Effector memory CD8-positive, alpha-beta T cell (primary cell): ENCODE measurements at places on chromosomes 2 and 18.

DNA sequence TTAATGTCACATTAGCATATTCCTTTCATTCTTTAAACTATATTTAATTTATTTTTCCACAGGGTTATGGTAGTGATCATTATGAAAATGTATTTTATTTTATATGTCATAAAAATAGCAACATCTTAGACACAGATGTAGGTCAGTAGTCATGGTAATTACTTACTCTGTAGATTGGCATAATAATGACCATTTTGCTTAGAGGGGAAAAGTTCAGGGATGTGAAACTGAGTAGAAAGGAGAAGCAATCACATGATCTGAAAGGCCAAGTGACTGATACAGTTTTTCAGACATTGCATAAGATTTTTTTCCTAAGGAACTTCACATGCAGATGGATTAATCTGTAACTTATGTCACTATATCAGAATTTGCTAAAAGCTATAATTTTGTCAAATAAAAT is 286.9 kb downstream of the CTNNA2 start:
- H3K27ac ChIP-seq: no peak overlapping the region
- no peak overlapping the region for H3K4me3 ChIP-seq
- no peaks in the 10 kb centered on the region for H3K4me1 ChIP-seq
- H3K27me3 ChIP-seq: no peaks in the 10 kb centered on the region
- no peaks in the 10 kb centered on the region for H3K36me3 ChIP-seq

DNA sequence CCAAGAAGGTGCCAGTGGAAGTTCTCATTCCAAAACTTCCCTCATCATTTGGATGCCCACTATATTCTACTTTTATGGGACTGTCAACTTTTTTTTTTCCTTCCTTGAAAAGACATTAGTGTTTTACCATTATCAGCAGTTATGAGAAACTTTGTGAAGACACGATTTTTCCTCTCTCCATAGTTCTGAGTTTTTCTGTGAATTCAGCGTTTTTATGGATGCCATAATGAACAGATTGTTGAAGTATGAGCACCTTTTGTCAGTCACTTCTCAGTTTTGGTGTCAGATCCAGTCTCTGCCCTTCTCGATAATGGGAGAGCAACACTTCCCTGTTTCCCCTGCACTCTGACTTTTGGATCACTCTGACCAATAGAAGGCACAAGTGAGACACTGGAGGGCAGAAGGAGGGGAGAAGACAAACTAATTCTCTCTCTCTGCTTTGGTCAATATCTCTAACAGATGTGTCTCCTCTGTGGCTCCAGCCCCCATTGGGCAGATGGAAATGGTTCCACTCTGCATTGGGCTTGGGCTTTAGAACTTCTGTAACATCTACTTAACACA is 53.5 kb upstream of the FN1 start:
- no peak for DNase-seq
- no peak overlapping the region for H3K27ac ChIP-seq
- no peak overlapping the region for H3K4me3 ChIP-seq
- H3K4me1 ChIP-seq: no peaks in the 10 kb centered on the region
- H3K36me3 ChIP-seq: no peaks in the 10 kb centered on the region

GRCh38 chr18:24272229-24272525 is 125.4 kb downstream of the OSBPL1A start:
- peak overlapping the region; percentile 72 for H3K4me3 ChIP-seq
- H3K27ac ChIP-seq: no peak overlapping the region
- peaks cover 39% of the 10 kb centered on the region for H3K27me3 ChIP-seq
- H3K4me1 ChIP-seq: peaks cover 2% of the 10 kb centered on the region
- peaks cover 4% of the 10 kb centered on the region for H3K36me3 ChIP-seq
- no peak for DNase-seq

- no peaks in the 10 kb centered on the region for H3K4me1 ChIP-seq
- no peaks in the 10 kb centered on the region for H3K36me3 ChIP-seq
- H3K27ac ChIP-seq: no peak overlapping the region
- no peak for DNase-seq
Measured at GRCh38 chr2:200797242-200797770, 14.4 kb upstream of the BZW1 start.

GRCh38 chr2:158380746-158381145 is 75.8 kb downstream of the CCDC148 start:
- no peak for DNase-seq
- peaks cover 24% of the 10 kb centered on the region for H3K27me3 ChIP-seq
- H3K4me1 ChIP-seq: no peaks in the 10 kb centered on the region
- no peak overlapping the region for H3K4me3 ChIP-seq
- H3K27ac ChIP-seq: no peak overlapping the region
- H3K36me3 ChIP-seq: no peaks in the 10 kb centered on the region

DNA sequence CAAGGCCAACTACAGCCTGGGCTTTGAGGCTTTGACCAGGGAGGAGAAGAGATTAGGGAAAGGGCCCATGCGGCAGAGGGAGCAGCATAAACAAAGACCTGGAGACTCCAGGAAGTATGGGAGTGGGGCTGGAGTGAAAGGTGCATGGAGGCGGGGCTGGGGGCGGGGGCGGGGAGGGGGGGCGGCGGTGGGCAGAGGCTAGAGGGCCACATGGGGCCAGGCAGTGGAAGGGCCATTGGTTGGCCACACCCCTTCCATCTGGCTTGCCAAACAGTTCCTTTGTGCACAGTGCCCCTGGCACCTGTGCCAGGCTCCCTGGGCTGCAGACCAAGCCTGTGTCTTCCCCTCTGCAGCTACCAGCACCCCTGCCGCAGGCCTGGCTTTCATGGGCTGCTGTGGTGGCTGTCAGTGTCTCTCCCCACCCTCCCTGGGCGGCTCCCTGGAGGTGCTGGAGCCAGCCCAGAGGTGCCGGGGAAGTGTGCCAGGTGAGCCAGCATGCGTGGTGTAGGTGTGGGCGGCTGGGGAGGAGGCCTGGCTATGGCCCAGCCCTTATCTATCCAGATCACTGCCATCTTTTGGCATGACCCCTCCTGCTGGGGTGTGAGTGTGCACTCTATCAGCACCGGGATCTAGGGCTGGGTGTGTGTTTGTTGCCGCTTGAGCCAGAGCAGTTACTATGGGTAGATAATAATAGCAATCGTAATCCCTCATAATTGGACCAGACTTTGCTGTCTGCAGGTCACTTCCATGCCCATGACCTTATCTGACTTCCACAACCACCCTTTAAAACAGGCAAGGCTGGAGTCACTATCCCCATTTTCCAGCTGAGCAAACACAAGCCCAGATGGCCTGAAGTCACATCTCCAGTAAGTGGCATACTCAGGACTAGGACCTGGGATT is 30.5 kb downstream of the DNMT3A start:
- peaks cover 9% of the 10 kb centered on the region for H3K36me3 ChIP-seq
- no peak overlapping the region for H3K4me3 ChIP-seq
- H3K4me1 ChIP-seq: peaks cover 38% of the 10 kb centered on the region

- H3K4me1 ChIP-seq: peaks cover 17% of the 10 kb centered on the region
- peaks cover 38% of the 10 kb centered on the region for H3K36me3 ChIP-seq
- H3K27ac ChIP-seq: peak overlapping the region; percentile 100
Measured at GRCh38 chr2:24971286-24971535, 544 bp downstream of the DNAJC27 start.

DNA sequence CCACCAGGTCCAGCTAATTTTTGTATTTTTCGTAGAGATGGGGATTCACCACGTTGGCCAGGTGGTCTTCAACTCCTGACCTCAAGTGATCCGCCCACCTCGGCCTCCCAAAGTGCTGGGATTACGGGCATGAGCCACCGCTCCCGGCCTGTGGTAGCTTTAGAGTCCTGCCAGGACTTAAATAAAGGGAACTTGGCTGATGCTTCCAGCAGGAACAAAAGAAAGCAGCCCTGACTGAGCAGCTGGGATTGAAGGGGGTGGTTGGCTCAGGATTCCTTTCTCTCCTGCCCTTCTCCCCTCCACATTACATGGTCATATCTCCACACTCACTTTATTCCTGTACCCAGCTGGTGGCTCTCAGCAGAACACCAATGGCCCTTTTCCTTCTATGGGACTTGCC is 20.0 kb downstream of the EFHD1 start:
- H3K4me3 ChIP-seq: no peak overlapping the region
- no peaks in the 10 kb centered on the region for H3K4me1 ChIP-seq
- H3K27me3 ChIP-seq: no peaks in the 10 kb centered on the region
- no peak for DNase-seq
- H3K36me3 ChIP-seq: no peaks in the 10 kb centered on the region

DNA sequence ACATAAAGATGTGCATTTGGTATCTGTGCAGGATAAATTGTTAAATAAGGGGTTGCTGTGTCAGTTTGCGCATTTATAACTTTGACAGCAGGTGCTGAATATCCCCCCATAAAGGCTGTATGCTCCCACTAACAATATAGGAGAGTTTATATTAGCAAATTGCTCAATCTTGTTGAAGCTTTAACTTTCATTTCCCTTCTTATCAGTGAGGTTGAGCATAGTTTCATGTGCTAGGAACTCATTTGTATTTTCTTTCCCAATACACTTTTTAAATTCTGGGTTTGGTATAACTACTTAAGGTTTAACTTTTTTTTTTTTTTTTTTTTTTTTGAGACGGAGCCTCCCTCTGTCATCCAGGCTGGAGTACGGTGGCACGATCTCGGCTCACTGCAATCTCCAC is 89.0 kb downstream of the FAM117B start:
- H3K27ac ChIP-seq: no peak overlapping the region
- no peak overlapping the region for H3K4me3 ChIP-seq
- peaks cover 18% of the 10 kb centered on the region for H3K36me3 ChIP-seq
- no peak for DNase-seq

DNA sequence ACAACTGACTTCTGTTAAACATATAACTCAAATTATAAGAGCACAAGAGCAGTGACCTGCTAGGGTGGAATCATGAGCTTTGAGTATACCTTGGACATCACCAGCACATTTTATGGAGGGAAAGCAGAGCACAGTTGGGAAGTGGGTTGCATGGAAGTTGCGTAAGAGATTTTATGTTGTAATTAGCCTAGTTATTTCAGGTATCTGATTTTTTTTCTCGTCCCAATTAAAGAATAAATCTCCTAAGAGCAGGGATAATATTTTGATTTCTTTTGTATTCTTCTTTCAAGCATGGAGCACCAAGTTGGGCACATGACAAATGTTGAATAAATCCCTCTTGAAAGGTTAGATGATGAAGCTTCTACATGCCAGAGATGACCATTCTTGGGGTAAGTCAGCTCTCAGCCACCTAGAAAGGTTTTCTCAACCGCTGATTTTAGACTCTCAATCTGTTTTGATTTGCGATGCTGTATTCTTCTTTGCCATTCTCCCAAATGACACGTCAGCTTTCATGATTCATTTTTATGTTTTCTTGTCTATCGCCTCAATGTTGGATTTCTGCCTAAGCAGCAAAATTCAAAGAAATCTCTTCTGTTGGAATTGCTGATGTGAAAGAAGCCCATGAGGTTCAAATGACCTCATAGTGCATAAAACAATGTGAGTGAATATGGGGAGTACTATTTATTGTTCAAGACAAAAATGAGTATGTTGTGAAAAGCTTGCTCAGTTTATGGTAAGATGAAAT is 15.3 kb upstream of the FN1 start:
- no peaks in the 10 kb centered on the region for H3K4me1 ChIP-seq
- H3K4me3 ChIP-seq: no peak overlapping the region
- no peaks in the 10 kb centered on the region for H3K36me3 ChIP-seq
- no peak overlapping the region for H3K27ac ChIP-seq
- H3K27me3 ChIP-seq: peaks cover 44% of the 10 kb centered on the region

DNA sequence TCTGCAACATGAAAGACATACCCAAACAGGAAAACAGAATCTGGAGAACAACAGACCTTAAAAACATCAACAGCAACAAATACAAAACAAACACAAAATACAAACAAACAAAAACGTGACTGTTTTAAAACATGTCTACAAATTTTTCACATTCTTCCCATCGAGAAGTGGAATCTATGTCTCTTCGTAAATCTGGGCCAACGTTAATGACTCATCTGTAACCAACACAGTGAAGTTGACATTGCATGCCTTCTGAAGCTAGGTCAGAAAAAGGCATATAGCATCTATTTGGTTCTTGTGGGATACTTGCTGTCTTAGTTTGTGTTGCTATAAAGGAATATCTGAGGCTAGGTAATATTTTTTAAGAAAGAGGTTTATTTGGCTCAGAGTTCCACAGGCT is 269.0 kb upstream of the FBXO11 start:
- peaks cover 19% of the 10 kb centered on the region for H3K27me3 ChIP-seq
- H3K4me3 ChIP-seq: no peak overlapping the region
- H3K4me1 ChIP-seq: peaks cover 3% of the 10 kb centered on the region
- no peaks in the 10 kb centered on the region for H3K36me3 ChIP-seq

GRCh38 chr18:74498712-74499627 is 2.8 kb downstream of the CNDP2 start:
- peaks cover 29% of the 10 kb centered on the region for H3K4me1 ChIP-seq
- H3K36me3 ChIP-seq: peaks cover 49% of the 10 kb centered on the region
- H3K27ac ChIP-seq: peak overlapping the region; percentile 98
- peak overlapping the region; percentile 89 for H3K4me3 ChIP-seq

GRCh38 chr2:217905395-217905794 is 97.4 kb downstream of the TNS1 start:
- H3K4me3 ChIP-seq: no peak overlapping the region
- no peaks in the 10 kb centered on the region for H3K36me3 ChIP-seq
- H3K27ac ChIP-seq: no peak overlapping the region

- H3K36me3 ChIP-seq: peaks cover 3% of the 10 kb centered on the region
- no peak for DNase-seq
- H3K4me1 ChIP-seq: peaks cover 4% of the 10 kb centered on the region
Measured at GRCh38 chr18:21242141-21242779, at the start of gene GREB1L. Gene GREB1L (plus strand): TSS chr18:21242232. CDS start chr18:21383519, 141,287 bp downstream.

DNA sequence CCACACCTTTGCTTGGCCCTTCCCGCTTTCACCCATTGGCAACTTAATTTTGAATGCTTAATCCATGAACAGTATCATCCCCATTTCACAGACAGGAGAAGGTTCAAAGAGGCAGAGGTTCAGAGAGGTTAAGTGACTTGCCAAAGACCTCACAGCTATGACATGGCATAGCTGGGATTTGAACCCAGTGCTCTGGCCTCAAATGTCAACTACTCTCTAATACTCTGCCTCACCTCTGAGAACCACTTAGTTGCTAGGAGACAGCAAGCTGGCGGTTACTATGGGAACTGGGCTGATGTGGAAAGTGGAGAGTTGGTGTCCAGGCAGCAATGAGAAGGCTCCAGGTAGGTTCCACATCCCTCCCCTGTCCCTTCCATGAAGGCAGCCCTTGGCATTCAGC is 15.8 kb upstream of the PRSS56 start:
- H3K36me3 ChIP-seq: no peaks in the 10 kb centered on the region
- peaks cover 4% of the 10 kb centered on the region for H3K4me1 ChIP-seq
- no peak overlapping the region for H3K4me3 ChIP-seq
- no peak for DNase-seq
- no peak overlapping the region for H3K27ac ChIP-seq

GRCh38 chr2:191894681-191895147 is 47.8 kb upstream of the CAVIN2 start:
- H3K27ac ChIP-seq: no peak overlapping the region
- peaks cover 2% of the 10 kb centered on the region for H3K36me3 ChIP-seq
- no peaks in the 10 kb centered on the region for H3K4me1 ChIP-seq
- no peak overlapping the region for H3K4me3 ChIP-seq

DNA sequence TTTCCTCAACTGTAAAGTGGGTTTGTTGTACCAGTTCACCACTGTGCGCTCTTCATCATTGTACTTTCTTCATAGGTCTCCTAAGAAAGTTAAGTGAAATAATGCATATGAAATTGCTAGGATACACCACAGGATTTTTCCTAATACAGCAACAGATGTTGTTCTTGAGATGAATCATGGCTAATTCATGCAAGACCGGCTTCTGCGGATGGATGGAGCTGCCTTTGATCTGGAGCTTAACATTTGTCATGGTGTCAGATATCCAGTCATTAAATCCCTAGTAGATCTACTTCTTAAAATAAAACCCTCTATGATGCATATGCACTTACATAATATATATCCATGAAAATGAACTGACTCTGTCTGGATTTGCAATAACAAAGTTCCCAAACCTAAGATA is 114.1 kb downstream of the COL6A3 start:
- H3K27me3 ChIP-seq: peaks cover 45% of the 10 kb centered on the region
- no peak overlapping the region for H3K4me3 ChIP-seq
- H3K36me3 ChIP-seq: no peaks in the 10 kb centered on the region
- DNase-seq: no peak
- no peak overlapping the region for H3K27ac ChIP-seq
- no peaks in the 10 kb centered on the region for H3K4me1 ChIP-seq
